Esophagus mucosa (tissue), 1 donor: ENCODE measurements at places on chromosomes 12 and 14. TPM values are rescaled to one million over a fixed set of nuclear protein-coding genes. Genes with fewer than 3 reads are reported as not detected.

The RNASE12 gene
- total RNA-seq: not detected

The IL31 gene
- total RNA-seq: not detected

GRCh38 chr14:61233436-61233956 is 47.6 kb downstream of the TMEM30B start:
- no peak for ATAC-seq

- no peak for ATAC-seq
Observed at GRCh38 chr14:35879151-35879648, 53.1 kb downstream of the BRMS1L start.

DNA sequence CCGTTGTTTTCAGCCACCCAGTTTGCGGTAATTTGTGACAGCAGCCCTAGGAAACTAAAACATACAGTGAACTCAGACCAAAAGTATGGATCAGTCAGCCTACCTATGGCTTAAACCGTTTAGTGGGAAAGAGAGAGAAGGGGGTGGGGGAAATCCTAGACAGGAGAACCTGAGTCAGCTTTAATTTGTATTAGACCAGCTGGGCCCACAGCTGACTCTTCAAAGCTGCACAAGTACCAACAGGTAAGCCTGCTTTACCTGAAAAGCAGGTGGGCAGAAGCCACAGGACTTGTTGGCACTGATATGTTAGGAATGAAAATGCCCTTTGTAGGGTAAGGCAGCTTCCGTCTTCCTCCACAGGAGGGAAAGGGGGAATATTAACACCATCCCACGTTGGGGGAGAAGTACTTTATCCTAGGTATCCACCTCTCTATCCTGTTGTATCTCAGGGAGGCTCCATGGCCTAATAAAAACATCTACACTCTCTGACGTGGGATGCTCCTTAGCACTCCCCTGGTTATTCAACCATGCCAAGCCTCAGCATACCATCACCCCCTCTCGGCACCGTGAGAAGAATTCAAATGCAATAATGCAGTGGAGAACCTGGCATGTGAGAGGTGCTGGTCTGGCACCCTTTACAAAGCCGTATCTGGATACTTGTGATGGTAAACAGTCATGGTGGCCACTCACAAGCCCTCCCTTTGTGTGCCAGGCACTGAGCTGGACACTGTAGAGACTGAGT is 70.3 kb downstream of the STON2 start:
- ATAC-seq: peak; percentile 92

- ATAC-seq: peak; percentile 5
Observed at GRCh38 chr14:105474483-105475268, at the start of gene CRIP2. CRIP2 (plus strand) TSS chr14:105474821; CDS start chr14:105474863, 42 bp downstream.

The TMBIM4 gene
- total RNA-seq: 55.0 TPM

DNA sequence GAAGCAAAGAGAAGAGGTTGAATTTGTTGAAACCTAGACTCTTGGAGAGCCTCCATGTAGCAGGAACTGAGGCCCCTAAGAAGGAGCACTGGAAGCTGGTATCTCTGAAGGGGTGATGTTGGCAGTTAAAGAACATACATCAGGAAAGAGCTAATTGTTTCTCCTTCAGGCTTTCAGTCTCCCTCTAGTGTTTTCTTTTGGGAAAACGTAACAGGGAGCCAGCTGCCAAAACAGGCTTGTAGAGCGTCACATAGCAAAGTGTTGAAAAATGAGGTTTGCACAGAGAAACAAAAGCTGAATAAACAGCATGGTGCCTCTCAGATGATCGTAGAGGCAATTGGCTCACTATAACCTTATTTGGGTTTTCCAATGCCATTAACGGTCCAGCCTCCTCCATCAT is 46.9 kb upstream of the CAND1 start:
- ATAC-seq: no peak

DNA sequence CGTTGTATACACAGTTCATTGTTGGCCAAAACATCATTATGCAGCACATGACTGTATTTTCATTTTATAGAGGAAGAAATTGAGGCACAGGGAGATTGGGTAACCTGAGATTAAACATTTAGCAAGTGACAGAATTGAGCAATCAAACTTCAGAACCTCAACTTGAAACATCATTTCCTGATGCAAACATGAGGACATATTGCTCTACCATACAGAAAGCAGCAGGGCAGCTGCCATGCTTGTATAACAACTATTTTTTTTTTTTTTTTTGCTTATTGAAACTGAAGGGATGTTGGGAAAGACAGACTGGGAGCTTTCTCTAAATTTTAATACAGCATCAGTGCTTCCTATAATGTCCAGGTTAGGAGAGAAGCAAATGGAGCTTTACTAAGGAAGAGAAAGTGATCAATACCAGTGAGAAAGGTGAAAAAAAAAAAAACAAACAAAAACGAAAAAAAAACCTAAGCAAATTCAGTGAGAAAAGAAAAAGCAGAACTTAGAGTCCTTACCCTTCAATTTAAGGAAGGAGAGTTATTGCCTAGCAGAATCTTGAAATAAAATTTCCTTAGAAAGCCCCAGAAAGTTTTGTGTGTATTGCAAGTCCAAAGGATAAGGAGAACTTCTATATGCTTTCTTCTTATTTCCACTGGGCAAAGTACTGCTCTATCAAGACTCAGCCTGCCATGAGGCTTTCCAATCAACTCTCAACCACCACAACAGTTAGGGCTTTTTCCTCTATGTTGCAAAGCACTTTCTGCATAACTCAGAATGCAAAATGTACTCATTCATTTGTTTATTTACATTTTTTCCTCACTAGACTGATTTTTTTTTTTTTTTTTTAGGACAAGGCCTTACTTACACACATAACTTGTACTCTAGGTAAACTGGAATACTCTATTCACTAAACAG is 21.6 kb downstream of the BTG1 start:
- ATAC-seq: peak; percentile 44

- no peak for ATAC-seq
Observed at GRCh38 chr12:108442067-108442466, 73.0 kb upstream of the FICD start.

DNA sequence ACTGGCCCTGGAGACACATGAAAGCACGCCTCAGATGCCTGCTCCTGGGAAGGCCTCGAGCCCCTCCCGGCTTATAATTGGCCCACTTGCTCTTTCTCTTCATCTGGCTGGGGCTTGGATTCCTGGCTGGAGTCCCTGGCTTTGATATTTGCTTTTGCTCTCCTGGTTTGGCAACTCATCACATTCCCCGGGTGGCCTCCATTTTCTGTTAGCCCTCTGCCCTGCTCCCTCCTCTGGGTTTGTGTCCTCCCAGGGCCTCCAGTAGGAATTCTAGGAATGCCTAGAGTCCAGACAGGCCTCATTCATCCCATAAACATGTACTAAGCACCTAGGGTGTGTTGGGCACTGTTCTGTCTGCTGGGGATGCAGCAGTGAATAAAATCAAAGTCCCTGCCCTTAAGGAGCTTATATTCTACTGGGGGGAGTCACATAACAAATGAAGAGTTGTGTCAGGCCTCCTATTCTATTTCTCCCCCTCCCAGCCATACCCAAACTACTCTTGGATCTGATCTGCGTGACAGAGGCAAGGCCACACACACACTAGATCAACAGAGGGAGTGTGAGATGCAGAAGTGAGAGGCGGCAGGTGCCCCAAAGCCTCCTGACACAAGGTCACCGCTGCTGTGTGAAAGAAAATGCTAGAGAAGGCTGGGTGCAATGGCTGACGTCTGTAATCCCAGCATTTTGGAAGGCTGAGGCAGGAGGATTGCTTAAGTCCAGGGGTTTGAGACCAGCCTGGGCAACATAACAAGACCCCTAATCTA is 21.3 kb upstream of the TSPAN9 start:
- ATAC-seq: no peak

- ATAC-seq: no peak
Observed at GRCh38 chr12:69136931-69137613, 102.3 kb upstream of the CPSF6 start.

The C3AR1 gene
- 0.76 TPM for total RNA-seq

GRCh38 chr12:85872497-85873091 is 1.5 kb upstream of the NTS start:
- no peak for ATAC-seq

DNA sequence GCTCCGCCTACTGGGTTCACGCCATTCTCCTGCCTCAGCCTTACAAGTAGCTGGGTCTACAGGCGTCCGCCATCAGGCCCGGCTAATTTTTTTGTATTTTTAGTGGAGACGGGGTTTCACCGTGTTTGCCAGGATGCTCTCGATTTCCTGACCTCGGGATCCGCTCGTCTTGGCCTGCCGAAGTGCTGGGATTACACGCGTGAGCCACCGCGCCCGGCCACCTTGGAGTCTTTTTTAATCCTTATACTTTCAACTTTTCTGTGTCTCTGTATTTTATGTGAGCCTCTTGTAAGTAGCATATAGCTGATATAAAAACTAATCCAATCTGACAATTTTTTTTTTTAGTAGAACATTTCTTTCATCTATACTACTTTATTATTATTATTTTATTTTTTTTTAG is 15.6 kb downstream of the HSD17B6 start:
- ATAC-seq: no peak

- ATAC-seq: no peak
Observed at GRCh38 chr12:10067264-10067663, 31.5 kb downstream of the CLEC1A start.

GRCh38 chr14:102481791-102482238 is 27.8 kb downstream of the ANKRD9 start:
- ATAC-seq: peak; percentile 75

GRCh38 chr12:101592921-101593320 is 1.9 kb upstream of the MYBPC1 start:
- ATAC-seq: no peak

DNA sequence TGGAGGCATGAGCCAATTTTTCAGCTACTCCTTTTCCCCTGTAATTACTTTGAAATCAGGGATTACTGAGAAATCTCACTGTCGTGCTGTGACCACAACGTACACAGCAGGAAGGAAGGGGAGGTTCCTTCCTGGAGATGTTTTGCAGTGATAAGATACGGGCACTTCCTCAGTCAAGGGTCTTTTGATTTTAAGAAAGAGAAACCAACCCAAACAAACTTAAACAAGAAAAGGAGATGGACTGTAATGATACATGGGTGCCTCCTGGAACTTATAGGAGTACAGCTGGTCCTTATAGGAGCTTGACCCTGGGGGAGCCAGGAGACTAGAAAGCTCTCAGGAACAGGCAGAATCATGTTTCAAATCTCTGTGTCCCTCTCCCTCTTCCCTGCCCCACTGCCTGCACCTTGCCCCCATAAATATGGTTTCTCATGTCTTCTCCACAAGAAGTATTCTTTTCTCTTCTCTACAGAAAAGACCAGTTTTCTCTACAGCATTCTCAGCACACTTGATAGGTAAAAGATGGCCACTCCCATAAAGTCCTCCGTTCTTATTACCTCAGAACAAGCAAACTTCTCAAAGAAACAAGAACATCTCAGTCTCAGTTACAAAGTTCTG is 281.1 kb upstream of the AMIGO2 start:
- peak; percentile 45 for ATAC-seq

The HECTD4 gene
- 30.5 TPM for total RNA-seq
